ENCODE measurements at places on chromosomes 2 and 18.

DNA sequence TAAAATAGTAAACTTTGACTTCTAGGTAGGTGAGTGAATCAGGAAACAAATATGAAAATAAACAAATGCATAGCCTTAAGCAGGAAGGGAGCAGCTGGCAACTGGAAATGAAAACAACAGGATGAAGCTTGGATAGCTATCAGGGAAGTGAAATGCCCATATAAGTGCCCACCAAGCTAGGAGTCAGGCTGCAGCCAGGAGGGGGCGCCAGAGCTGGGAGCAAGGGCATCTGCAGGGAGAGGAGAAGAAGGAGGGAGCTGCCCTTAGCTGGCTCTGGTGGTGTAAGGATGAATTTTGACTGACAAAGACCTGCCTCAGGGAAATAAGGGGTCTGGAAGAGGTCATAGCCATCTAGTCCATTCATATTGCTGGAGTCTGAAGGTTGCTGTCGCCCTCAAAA is 298.3 kb downstream of the TDRD15 start:
- no peak for DNase-seq

DNA sequence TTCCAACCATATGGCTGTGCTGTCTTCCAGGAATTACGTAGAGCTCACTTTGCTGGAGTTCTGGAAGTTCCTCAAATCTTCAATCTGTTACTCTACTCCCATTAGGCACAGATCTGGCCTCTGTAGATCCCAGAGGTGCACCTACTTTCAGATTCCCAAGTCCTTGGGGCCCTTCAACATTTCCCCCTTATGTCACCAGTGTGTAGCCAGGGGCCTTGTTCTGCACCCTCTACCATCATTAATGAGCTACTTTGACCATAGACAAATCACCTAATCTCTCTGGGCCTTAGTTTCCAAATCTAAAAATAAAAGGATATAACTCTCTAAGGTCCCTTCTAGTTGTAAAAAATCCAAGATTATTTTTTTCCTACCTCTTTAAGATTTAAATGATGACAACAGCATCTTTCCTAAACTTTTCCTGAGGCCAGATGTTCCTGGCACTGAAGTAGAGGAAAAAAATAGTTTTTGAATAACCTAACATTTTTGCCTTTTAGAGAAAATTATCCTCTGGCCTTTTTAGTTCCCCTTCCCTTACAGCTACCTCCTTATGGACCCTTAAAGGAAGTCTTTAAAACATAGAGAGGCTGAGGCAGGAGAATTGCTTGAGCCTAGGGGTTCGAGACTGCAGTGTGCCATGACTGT is 31.0 kb upstream of the WIPF1 start:
- no peak for DNase-seq

DNA sequence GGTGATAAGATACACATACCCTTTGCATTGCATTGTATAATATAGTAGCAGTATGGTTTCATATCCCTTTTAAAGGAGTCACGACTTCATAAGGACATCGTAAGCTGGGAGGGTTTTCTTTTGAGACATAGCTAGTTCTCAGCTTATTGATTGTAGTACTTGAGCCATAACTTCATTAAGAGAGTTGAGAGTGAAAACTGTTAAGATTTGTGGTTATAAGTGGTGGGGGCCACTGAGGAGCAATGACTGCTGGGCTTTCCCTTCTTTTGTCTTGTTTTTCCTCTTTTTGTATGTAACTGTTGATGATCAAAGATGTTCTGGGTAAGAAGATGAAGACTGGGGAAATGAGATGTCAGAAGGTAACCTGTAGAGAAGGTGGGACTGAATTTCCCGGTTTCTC is 11.0 kb downstream of the EIF5B start:
- DNase-seq: no peak

DNA sequence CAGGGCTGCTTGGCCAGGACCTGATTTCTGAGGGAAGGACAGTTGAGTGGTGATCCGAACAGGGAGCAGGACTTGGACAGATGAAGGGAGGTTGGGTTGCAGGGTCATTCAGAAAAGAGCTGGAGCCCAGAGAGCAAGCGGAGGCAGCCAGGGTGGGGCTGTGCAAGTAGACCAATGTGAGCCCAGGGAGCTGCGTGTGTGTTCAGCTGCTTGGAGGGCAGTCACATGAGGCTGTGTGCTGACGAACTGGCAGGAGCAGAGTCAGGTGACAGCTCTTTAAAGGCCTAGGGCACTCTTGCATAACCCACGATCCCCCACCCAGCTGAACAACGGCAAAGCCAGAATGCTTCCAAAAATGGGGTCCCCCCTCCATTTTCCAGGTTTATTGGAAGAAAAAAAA is 4.6 kb upstream of the MLPH start:
- no peak for DNase-seq

- no peak for DNase-seq
Observed at GRCh38 chr2:61340242-61340641, 130.6 kb downstream of the USP34 start.

GRCh38 chr2:39546937-39547336 is 109.9 kb upstream of the MAP4K3 start:
- no peak for DNase-seq

DNA sequence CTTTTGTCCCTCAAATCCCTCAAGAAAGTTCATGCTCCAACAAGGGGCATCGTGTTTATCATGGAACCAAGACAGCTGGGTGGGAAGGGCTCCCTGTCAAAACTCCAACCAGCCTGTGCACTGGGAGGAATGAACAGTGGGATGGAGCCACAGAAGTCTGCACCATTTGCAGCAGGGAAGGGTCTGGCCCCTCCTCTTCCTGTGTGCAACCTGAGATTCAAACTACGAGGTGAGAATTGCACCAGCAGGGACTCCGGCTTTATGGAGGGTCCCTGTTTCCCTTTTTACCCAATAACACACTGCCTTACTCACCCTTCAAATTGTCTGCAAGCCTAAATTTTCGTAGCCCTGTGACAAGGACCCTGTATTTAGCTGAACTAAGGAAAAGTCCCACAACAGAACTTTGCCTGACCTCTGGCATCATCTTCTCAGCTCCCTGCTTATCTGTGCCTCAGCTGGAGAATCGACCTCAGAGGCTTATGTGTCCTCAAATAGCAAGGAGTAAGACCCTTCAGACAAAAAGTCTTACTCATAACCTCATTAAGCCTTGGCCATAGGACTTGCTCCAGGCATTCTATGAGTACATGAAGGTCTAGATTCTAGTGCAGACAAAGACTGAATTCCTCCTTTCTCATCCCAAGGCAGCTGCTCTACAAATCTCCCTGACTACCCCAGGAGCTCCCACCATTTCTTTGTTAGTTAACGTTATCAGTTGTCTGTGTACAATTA is 178.3 kb upstream of the SERPINE2 start:
- no peak for DNase-seq

DNA sequence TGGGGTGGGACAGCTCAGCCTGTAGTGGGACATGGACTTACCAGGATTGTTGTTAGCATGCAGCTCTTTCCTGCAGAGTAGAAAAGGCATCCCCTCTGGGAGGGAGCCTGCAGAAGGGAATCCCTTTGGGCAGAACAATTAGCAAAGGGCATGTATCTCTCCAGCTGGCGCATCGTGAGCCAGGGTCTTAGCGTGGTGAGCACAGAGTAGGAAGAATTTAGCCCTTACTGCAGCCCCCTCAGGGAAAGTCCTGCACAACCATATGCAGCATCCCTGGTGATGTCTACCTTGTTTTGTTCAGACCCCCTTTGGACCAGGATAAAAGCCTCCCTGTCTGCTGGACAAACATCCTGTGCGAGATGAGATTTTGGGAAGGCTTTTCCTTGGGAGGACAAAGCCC is 292.1 kb downstream of the SLC4A3 start:
- no peak for DNase-seq

DNA sequence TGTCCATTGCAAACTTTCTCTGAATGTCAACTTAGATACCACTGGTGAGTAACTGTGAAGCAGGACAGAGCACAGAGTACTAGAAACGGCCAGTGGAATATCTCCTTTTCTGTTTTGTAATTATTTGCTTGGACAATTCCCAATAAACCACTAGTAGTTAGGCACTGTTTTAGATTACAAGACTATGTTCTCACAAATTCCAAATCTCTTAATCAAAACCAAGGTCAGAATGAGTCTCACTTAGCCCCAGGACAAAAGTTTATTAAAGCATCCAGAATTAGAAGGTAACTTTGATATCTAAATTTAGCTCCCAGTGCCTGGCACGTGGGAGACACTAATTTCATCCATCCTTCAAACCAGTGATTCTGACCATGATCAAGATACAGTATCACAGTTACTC is 89.0 kb downstream of the ZNF521 start:
- DNase-seq: no peak

Data from CD4-positive, alpha-beta T cell treated with Interleukin-15 for 1 hour (primary cell).